Right ventricle myocardium inferior (tissue), 1 donor: ENCODE measurements at places on chromosomes 2 and 18. TPM values are rescaled to one million over a fixed set of nuclear protein-coding genes. Genes with fewer than 3 reads are reported as not detected.

- no peak for DNase-seq
Observed at GRCh38 chr18:67117804-67118203, 398.7 kb downstream of the DSEL start.

- DNase-seq: no peak
Observed at GRCh38 chr2:25149646-25150045, 18.7 kb downstream of the POMC start.

GRCh38 chr2:217120429-217120828, 260.6 kb upstream of the TNP1 start:
- no peak for DNase-seq

- DNase-seq: no peak
Observed at GRCh38 chr2:181851726-181852125, 39.8 kb upstream of the ITPRID2 start.

DNA sequence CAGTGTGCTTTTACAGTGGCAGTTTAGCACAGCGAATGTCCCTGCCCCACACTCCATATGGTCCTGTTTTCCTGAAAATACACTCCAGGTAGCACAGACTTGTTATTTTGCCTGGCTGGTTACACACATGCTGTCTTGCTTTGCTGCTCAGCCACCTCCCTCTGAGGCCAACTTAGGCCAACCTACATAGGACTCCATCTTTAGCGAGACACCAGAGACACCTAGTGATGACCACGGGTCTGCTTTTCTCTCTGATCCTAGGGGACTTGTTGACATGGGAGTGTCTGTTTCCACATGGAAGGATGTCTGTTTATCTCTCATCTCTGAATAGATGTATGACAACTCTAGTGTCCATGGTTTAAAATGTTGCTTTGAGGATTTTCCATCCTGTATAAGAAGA, 43.3 kb downstream of the PLEKHB2 start:
- DNase-seq: no peak

- no peak for DNase-seq
Observed at GRCh38 chr2:163157891-163158496, 319.4 kb upstream of the KCNH7 start.

GRCh38 chr2:105768176-105768575, 23.5 kb downstream of the NCK2 start:
- no peak for DNase-seq

GRCh38 chr18:55401638-55402191, 186.3 kb downstream of the TCF4 start:
- no peak for DNase-seq

DNA sequence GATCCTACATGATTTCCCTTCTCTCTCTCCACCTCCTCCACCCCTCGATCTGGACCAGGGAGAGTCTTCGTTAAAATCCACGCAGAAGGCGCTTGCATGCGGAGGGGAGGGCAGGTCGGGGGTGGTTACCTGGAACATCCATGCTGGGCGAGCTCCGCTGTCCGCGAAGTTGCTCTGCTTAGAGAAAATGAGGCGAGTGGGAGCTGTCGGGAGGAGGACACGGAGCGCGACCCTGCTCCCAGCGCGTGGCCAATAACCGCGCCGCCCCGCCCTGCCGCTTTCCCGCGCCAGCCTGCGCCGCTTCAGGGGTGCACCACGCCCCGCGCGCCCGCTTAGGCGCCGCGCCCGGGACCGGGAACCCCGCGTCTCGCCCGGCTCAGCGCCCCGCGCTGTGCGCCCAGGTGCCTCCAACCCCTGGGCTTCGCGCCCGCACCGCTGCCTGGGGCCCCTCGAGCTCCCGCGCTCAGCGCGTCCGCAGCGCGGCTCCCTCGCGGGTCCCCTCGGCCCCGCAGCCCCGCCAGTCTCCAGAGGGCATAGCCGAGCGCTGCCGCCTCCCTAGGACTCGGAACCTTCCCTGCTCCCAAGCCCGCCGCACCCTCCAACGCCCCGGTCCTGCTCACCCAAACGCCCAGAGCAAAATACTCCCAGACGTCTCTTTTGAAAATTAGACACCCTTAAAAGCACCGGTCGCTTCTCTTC, 636 bp downstream of the CBLN2 start:
- DNase-seq: no peak

DNA sequence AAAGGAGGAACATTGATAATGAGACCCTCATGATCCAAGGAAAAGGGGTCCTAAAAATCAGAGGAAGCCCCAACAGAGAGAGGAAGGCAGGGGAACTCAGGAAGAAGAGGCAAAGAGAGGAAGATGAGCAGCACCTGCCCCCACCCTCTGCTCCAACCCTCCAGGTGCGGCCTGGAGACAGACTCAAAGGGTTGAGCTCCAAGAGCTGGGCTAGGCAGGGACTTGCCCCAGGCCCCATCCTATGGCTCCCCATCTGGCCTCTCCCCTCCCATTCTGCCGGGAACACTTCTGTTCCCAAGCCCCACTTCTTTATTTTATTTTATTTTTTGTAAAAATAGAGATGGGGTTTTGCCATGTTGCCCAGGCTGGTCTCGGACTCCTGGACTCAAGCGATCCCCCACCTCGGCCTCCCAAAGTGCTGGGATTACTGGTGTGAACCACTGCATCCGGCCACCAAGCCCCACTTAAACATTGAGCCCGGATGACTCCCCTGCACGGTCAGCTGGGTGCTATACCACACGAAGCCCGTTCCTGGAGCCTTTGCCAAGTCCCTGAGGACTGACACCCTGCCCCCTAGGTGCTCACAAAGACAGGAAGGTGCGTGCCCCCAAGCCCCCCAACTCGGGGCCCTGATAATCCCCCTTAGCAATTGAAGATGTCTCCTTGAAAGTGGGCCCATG, 3.8 kb upstream of the GPR55 start:
- DNase-seq: no peak

GRCh38 chr2:40302751-40303325, 149.1 kb downstream of the SLC8A1 start:
- no peak for DNase-seq

- DNase-seq: no peak
Observed at GRCh38 chr18:58992301-58993231, 127.9 kb downstream of the ZNF532 start.

GRCh38 chr18:3667255-3668137, 217.5 kb downstream of the TGIF1 start:
- no peak for DNase-seq

GRCh38 chr18:30444544-30444943, 598.0 kb downstream of the DSC3 start:
- DNase-seq: no peak

- DNase-seq: no peak
Observed at GRCh38 chr18:79947881-79948610, 3.4 kb downstream of the SLC66A2 start.

DNA sequence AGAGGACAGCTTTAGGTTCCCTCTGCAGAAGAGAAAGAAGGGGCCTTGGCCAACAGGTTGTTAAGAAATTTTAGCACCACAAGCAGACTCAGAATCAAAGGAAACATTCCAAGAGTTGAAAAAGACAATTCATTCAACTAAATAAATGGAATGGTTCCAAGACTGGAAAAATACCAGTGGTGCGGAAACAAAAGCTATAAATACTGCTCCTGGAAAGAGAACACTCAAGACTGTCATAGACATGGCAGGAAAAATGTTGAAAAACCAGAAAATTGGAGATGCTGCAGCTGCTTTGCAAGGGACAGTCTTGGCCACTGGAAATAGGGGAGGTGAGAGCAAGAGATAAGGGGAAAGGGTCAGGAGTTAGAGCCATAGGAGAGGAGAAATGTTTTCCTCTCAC, 312.7 kb upstream of the CYRIA start:
- no peak for DNase-seq

- no peak for DNase-seq
Observed at GRCh38 chr2:183123117-183123958, 905 bp upstream of the NUP35 start.

DNA sequence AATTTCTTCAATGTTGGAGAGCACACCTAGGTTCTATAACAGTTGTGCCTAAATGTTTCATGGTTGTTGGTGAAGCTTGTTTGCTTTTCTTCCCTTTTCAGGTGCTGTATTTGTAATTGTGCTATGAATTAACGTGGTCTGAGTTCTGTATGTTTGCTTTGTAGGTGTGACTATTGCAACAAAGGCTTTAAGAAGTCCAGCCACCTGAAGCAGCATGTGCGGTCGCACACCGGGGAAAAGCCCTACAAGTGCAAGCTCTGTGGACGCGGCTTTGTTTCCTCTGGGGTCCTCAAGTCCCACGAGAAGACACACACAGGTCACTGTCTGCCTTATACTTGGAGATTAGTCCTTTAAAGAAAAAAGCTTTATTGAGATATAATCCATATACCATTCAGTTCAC, 91.2 kb downstream of the ZNF236 start:
- no peak for DNase-seq

GRCh38 chr18:44819944-44820510, 139.3 kb downstream of the SETBP1 start:
- DNase-seq: peak; percentile 79

Gene PSMA8
- total RNA-seq: 0.14 TPM

Gene SERPINB13
- not detected for total RNA-seq

Gene MPP4
- not detected for total RNA-seq

Gene ACKR3
- total RNA-seq: 30.5 TPM

Gene C1QL2
- total RNA-seq: not detected

Gene OTX1
- not detected for total RNA-seq

Gene RUFY4
- total RNA-seq: not detected

Gene HSBP1L1
- 12.5 TPM for total RNA-seq

Gene TPRKB
- total RNA-seq: 45.9 TPM

Gene MOGAT1
- 0.38 TPM for total RNA-seq

Gene HOXD10
- not detected for total RNA-seq

Gene CYP1B1
- 19.6 TPM for total RNA-seq

Gene BCL11A
- total RNA-seq: 37.5 TPM

Gene RSAD2
- total RNA-seq: 3.3 TPM

Gene LYG2
- total RNA-seq: not detected

Gene MAP4K3
- total RNA-seq: 32.3 TPM
